ENCODE measurements at places on chromosomes 13 and 19. TPM values are rescaled to one million over a fixed set of nuclear protein-coding genes. Genes with fewer than 3 reads are reported as not detected.

GRCh38 chr19:6773323-6773931 lies 919 bp downstream of the VAV1 start:
- H3K4me1 ChIP-seq: peaks cover 33% of the 10 kb centered on the region
- H3K27ac ChIP-seq: peak overlapping the region; percentile 92
- peak; percentile 38 for DNase-seq
- no peaks in the 10 kb centered on the region for H3K27me3 ChIP-seq

DNA sequence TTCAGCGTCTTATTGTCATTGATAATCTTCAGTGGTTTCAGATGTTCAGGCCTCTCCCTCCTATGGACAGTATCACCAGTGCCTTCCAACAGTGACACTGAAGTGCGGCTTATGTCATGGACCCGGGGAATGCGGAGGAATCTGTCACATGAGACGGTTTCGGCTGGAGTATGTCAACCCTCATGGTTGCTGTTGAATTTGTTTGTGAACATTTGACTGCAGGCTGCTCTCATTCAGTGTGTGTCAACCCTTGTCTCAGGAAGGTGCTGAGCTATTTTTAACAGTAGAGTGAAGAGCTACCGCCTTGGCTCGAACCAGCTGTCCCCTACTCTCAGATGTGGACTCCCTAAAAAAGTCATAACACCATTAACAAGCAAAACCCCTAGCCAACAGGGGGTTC lies 138.8 kb upstream of the RNF113B start:
- H3K36me3 ChIP-seq: no peaks in the 10 kb centered on the region
- no peak overlapping the region for H3K4me3 ChIP-seq

DNA sequence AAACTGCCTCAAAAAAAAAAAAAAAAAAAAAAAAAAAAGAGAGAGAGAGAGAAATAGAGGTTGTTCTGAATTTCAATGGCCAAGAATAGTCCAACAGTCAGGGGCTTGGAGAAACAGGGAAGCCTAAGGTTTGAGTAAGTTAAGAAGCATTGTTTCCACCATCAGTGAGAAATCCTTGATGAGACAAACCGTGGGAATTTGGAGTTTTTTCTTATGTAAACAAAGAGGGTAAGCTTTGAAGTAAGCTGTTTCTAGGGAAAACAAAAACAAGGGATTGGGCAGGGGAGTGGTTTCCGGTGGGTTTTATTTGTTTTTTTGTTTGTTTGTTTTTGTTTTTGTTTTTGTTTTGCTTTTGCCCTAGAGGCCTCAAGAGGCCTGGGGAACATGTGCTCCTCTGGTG lies 11.2 kb upstream of the ERVV-1 start:
- no peak overlapping the region for H3K4me3 ChIP-seq
- H3K4me1 ChIP-seq: no peaks in the 10 kb centered on the region
- no peak for DNase-seq
- no peaks in the 10 kb centered on the region for H3K27me3 ChIP-seq
- H3K27ac ChIP-seq: no peak overlapping the region

DNA sequence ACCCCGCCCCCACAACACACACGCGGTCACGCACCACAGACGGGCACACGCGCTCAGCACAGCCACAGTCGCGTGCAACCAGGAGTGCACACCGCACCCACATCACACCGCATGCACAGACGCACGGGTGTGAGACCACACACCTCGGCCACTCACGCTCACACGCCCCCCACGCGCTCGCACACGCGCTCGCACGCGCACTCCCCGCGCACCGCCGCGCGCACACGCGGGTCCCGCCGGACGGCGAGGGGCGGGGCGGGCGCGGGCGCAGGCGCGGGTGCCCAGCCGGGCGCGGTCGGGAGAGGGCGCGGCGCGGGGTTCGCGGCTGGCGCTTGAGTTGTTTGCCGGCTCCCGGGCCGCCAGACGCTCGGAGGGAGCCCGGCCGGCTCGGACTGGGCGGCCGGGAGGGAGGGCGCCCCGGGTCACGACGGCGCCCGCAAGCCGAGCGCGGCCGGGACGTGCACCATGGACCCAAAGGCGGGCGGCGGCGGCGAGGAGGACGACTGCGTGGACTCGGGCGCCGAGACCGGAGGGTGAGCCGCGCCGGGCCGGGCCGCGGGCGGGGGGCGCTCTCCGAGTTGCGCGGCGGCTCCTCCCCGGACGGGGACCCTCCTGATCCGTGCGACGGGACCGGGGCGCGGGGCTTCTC lies at the start of gene FAM124A:
TSS of gene FAM124A (plus strand) at position 362 of the 649 bp plus-strand sequence. CDS start at position 466, 104 bp downstream.
- no peaks in the 10 kb centered on the region for H3K36me3 ChIP-seq
- H3K27me3 ChIP-seq: peaks cover 10% of the 10 kb centered on the region
- peak within 1 kb of the TSS; percentile 31 for H3K4me3 ChIP-seq
- no peak within 1 kb of the TSS for H3K27ac ChIP-seq

The ZFP14 gene
- polyA plus RNA-seq: 4.7 TPM

The PSG6 gene
- polyA plus RNA-seq: not detected

The PALM3 gene
- polyA plus RNA-seq: not detected

All from naive thymus-derived CD4-positive, alpha-beta T cell (primary cell).